ENCODE measurements at places on chromosomes 1 and 21.

DNA sequence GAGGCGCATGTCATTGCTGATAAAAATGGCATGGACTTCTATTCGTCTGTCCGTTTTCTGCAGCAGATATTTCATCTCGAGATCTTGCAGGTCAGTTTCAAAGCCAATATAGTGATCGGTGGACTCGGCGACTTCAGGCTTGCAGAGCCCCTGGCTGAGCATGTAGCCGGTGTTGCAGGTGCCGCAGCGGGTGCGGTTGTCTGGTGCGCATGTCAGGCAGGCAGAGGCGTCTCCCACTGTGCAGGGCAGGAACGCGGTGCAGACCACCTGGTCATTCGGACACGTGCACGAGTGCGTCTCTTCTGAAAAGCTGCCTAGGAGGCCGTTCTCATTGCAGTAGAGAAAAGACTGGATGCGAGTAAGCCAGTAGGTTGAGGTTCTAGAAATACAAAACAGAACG lies 378.9 kb downstream of the BRINP3 start:
- DNase-seq: no peak

GRCh38 chr1:116252271-116252670 lies 120.8 kb upstream of the ATP1A1 start:
- DNase-seq: no peak

DNA sequence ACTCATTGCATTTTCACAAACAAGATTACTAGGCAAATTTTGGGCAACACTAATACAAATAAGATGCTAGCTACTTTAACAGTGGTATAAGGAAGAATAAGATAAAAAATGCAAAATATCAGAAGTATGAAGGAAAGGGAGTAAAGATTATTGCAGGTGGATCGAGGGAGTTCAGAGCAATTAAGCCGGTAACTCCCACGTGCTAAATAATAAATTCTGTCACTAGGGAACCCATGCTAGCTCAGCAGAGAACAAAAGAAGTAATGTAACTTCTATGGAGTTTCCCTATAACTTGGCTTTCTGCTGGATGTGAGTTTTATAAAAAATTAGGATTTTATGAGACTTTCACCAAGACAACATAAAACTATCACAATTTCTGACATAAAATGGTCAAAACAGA lies 470.5 kb upstream of the RGS18 start:
- no peak for DNase-seq

DNA sequence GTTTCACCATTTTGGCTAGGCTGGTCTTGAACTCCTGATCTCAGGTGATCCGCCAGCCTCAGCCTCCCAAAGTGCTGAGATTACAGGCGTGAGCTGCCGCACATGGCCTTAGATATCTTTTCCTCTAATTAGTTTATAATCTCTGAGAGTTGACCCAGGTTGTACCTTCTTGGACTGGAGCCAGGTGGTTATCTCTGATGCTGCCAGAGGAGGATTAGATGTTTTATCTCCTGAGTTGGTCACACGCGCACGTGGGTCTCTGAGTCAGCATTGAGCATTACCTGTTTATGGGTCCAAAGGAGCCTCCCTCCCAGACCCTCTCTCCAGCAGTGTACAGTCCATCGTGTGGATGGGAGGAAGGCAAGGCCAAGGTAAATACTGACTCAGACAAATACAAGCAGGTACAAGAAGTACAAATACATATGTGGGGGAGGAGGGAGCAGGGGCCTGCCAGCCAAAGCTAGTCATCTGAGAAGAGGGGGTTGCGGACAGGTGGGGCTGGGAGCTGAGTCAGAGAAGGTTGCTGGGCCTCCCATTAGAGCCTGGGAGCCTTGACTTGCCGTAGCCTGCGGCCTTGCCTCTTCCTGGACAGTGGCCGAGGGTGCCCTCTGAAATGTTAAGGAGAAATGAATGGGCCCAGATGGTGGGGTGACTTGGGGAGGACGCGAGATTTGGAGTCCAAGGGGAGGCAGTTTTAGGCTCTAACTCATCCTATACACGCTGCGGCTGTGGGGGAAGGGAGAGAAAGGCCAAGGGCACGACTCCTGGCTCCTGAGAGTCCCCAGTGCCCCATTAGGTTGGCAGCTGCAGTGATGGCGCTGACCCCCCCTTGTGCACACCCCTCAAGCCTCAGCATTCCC lies 13.1 kb downstream of the IL6R start:
- peak; percentile 37 for DNase-seq

GRCh38 chr1:17195731-17196130 lies 9.2 kb upstream of the PADI1 start:
- DNase-seq: no peak

DNA sequence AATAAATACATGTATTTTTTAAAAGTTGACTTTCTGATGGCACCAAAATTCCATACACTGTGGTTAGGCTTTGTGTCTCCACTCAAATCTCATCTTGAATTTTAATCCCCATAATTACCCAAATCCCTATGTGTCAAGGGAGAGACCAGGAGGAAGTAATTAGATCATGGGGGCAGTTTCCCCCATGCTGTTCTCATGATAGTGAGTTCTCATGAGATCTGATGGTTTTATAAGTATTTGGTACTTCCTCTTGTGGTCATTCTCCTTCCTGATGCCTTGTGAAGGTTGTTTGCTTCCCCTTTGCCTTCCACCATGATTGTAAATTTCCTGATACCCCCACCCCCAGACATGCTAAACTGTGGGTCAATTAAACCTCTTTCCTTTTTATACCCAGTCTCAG lies 1218.4 kb upstream of the PRMT6 start:
- DNase-seq: no peak

DNA sequence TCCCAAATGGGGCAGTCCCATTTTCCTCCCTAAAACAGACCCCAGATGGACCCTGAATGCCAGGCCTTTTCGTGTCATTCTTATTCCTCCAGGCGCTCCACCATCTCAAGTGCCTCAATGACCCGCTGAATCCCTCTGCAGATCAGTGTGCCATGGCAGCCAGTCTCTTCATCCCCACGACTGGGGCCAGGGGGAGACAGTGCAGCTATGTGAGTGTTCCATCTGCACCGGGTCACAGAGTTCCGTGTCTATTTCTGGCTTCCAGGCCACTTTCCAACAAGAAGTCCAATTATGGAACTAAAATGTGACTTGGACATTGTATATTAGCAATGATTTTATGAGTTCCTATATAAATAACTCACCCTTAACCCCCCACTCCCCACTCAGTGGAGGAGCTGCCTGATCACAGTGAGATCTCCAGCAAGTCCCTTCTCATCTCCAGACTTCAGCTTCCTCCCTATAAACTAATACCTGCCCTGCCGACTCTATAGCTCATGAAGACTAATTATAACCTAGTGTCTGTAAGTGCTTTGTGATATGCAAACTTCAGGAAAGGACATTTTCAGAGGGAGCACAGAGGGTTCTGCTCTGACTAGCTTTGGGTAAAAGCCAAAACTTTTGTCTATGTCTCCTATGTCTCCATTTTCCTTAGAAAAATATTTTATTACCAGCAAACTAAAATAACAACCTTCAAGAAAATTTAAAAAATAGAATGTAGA lies 56.3 kb upstream of the NFASC start:
- DNase-seq: no peak

DNA sequence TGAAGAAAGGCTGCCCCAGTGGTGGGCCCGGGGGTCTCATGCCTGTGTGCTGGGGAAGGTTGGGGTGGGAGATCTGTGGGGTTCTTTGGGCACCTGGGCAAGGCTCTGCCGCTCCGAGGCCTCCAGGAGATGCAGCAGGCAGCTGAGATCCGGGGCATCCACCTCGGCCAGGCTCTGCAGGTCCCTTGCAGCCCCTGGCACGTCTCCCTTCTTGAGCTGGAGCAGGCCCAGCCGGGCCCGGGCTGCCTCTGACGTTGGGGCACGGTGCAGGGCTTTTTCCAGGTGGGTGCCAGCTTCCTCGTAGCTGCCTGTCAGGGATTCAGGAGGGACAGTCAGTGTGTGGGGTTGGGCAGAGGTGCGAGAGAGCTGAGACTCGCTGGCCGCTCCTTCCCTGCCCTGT lies 11.4 kb upstream of the MMEL1 start:
- no peak for DNase-seq

DNA sequence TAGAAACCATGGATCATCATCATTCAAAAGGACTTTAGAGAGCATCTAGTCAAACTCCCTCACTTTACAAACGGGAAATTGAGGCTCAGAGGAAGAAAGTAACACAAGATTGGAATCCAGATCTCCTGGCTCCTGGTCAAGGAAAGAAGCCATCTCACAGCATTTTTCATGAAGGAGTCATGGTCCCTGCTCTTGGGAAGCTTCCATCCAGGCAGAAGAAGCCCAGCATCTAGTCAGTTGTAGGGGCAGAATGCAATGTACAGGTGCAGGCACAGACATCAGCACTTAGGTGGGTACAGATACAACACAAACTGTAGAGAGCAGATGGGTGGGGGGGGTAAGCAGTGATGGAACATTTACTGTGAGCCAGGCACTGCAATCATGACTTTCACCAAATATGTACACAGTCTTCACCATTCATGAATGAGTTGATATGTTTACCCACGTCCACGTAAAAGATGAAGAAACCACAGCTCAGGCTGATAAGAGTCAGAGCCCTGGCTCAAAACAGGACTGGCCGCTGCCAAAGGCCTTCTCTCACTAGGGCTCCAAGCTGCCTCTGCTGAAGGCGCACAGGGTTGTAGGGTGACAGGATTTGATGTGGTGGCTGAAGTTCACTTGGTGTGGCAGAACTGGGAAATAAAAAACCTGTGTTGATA lies 44.0 kb downstream of the OPTC start:
- DNase-seq: no peak

DNA sequence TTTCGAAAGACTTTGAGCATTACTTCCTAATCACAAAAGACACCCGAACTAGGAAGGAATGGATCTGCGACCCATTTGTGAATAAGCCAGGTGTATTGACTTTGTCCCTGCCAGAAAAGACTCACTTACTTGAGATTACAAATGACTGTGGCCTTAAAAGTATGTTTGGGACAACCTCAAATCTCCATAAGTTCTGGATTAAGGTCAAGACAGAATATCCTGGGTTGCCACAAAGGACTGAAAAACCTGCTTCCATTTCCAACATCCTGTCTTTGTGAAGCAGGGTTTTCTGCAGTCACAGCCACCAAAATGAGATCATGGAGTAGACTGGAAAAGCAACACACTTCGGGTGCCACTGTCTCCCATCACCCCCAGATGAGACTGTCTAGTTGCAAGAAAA lies 537.4 kb upstream of the ZRANB2 start:
- DNase-seq: no peak

DNA sequence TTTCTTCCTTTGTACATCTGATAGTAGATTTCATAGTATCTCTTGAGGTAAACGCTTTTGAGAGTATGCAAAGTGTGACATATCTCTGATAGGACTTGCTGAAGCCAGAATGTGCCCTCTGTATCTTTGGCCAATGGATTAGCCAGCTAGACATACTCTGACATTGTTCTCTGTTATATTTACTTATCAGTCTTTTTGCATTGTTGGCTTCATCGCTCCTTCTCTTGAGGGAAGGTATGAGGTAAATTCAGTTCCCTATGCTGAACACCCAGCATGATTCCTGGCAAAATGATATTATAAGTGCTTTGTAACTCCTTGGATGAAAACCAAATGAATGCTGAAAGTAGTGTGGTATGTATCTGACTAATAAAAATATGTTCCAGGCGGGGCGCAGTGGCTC lies 163.2 kb upstream of the CACYBP start:
- no peak for DNase-seq

DNA sequence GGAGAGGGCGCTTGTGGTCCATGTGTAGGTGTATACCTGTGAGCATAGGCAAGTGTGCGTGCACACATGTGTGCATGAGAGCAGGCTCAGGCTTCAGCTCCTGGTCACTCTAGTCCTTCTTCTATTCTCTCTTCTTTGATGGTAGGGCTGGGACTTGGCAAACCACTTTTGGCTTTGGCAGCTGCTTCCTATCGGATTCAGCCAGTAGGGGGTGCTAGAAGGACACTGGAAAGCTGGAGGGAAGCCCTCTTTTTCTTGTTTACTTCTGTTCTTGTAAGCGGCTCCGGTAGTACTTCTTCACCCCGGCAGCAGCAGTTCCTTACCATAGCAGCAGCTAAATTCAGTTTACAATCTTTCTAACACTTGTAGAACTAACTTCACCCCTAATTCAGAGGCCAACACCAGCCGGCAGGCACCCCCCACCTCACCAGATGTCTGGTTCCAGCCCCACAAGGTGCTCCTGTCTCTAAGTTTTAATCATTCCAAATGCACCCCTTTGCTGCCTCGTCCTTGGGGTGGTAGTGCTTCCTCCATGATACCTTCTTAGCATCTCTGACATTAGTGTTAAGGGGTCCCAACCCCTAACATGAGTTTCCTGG lies 25.1 kb downstream of the NENF start:
- DNase-seq: peak; percentile 42

DNA sequence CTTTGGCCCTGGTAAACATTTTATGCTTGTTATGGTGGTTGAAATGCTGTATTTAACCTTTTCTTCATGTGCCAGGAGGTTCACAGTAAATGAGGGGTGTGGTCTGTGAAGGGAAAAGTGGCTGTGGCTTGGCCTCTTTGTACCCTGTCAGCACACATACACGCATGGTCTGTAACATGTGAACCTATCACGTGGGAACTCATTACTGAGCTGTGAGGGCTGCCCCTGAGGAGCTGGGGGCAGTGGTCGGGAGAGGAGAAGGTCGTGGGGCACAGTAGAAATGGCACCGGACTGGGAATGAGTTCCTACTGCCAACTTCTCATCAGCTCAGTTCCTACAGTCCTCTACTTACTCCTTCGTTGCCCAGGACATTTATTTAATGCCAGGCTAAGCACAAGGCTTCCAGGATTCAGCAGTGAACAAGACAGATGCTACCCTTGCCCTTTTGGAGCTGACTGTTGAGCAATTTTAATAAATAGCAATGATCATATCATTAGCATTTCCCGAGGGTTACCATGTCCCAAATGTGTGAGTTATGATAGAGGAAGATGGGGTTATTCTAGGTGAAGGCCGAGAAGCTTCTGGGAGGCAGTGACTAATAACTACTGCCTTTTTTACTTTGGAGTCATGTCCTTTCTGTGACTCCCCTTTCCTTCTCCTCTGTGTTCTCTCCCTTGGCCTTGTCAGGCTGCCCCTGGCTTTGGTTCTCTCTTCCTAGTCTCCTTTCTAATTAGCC lies 38.8 kb downstream of the DDR2 start:
- DNase-seq: no peak

- no peak for DNase-seq
Observed at GRCh38 chr1:81558291-81559076, 242.2 kb upstream of the ADGRL2 start.

DNA sequence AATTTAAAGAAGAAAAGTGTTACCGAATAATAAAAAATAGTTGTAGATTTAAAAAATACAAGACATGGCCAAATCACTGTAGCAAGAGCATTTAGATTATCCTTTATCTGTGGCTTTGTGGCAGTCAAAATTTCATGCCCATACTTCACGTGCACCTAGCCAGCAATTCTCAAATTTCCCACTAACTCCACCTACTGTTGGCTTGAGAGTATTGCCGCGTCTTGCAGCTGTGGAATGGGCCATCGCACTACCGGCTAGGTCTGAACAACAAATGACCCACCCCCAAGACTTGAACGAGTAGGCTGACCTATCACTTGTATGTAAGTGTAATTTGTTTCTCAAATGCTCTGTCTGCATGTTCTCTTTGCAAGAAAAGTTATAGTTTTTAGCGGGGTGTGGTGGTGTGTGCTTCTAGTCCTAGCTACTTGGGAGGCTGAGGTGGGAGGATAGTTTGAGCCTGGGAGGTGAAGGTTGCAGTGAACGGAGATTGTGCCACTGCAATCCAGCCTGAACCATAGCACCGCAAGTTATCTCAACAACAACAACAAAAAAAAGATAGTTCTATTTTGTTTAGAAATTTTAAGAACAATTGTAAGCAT lies 4.1 kb downstream of the KRTAP13-4 start:
- DNase-seq: no peak
